Osteocyte (in vitro differentiated cells): ENCODE measurements at places on chromosomes 11 and 22. TPM values are rescaled to one million over a fixed set of nuclear protein-coding genes. Genes with fewer than 3 reads are reported as not detected.

DNA sequence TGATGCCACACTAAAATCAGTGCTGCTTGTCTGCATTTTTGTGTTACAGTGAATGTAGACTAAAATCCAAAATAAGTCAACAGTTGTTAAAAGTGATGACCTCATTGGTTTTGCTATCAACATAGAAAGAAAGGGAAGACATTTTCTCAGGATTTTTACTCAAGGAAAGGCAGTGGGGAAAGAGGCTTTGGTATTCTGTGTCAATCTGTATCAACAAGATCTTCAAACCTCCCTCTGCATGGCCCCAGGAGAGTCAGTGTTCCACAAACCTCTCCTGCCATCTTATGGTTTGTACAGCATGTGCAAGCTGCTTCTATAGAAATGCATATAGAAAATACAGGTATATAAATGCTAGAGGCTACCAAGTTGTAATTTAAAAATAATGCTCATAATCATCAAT is 13.8 kb upstream of the OR51M1 start:
- H3K4me3 ChIP-seq: no peak overlapping the region
- H3K4me1 ChIP-seq: no peaks in the 10 kb centered on the region
- no peaks in the 10 kb centered on the region for H3K36me3 ChIP-seq
- H3K27me3 ChIP-seq: peaks cover 3% of the 10 kb centered on the region
- no peak overlapping the region for H3K27ac ChIP-seq

- H3K27ac ChIP-seq: peak overlapping the region; percentile 62
- no peak for DNase-seq
- H3K36me3 ChIP-seq: peaks cover 11% of the 10 kb centered on the region
- peaks cover 33% of the 10 kb centered on the region for H3K4me1 ChIP-seq
- H3K27me3 ChIP-seq: no peaks in the 10 kb centered on the region
Observed at GRCh38 chr11:86551288-86552092, 120.9 kb downstream of the ME3 start.

- peaks cover 27% of the 10 kb centered on the region for H3K27me3 ChIP-seq
- no peaks in the 10 kb centered on the region for H3K36me3 ChIP-seq
- H3K4me1 ChIP-seq: no peaks in the 10 kb centered on the region
- no peak overlapping the region for H3K4me3 ChIP-seq
Observed at GRCh38 chr11:66443602-66444001, 5.0 kb upstream of the MRPL11 start.

- no peaks in the 10 kb centered on the region for H3K4me1 ChIP-seq
- no peaks in the 10 kb centered on the region for H3K27me3 ChIP-seq
- no peak overlapping the region for H3K4me3 ChIP-seq
- no peak overlapping the region for H3K27ac ChIP-seq
- no peak for DNase-seq
Observed at GRCh38 chr22:44168206-44168605, 12.5 kb upstream of the PARVG start.

DNA sequence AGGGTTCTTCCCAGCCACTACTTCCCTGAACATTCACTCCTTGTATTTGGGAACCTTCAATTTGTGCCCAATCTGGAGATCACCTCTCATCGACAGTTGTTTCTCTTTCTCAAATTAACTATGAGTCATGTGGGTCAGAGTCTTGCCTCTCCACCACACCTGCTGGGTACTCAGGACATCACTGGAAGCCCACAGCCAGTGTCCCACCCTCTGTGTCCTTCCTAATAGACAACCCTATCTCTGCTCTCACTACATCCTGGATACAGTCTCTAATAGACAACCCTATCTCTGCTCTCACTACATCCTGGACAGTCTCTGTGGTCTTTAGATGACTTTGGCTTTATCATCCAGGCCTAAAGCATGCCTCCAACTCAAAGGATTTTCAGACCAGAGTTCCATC is 70.1 kb downstream of the ARL14EP start:
- DNase-seq: no peak
- no peaks in the 10 kb centered on the region for H3K4me1 ChIP-seq
- H3K36me3 ChIP-seq: no peaks in the 10 kb centered on the region
- H3K4me3 ChIP-seq: no peak overlapping the region
- H3K27me3 ChIP-seq: peaks cover 11% of the 10 kb centered on the region

GRCh38 chr11:14021738-14022137 is 59.2 kb downstream of the SPON1 start:
- peaks cover 37% of the 10 kb centered on the region for H3K27me3 ChIP-seq
- no peak for DNase-seq
- no peaks in the 10 kb centered on the region for H3K36me3 ChIP-seq
- H3K4me3 ChIP-seq: no peak overlapping the region
- H3K4me1 ChIP-seq: no peaks in the 10 kb centered on the region

DNA sequence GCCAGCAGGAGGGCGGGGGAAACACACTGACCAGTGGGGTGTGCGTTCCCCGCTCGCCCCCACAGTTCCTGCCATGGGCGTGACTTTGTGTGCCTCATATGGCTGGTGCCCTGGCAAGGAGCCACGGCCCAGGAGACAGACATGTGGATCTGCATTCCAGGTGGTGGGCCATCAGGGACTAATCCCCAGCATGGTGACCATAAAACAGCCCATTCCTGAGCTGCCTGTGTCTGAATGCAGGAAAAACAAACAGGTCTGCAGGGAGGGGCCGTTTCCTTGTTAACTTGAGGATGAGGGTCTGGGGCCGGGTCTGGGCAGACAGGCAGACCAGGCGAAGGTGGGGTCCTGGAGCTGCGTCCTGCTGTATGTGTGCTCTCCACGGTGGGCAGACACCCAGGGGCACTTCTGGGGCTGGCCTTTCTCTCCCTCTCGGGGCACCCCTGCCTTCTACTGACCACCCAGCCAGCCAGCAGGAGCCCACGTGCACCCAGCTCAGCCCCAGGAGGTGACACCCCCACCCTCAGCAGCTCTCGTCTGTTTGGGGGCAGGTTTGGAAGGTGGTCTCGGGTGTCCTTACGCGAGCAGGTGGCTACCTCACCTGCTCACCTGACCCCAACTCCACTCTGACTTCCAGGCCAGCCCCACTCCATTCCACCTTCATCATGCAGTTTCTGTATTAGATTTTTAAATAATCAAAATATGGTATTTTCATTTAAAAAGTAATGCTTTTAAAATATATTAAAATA is 120.3 kb downstream of the KCNQ1OT1 start:
- no peak for DNase-seq
- H3K4me3 ChIP-seq: no peak overlapping the region
- H3K4me1 ChIP-seq: peaks cover 9% of the 10 kb centered on the region
- H3K36me3 ChIP-seq: no peaks in the 10 kb centered on the region

GRCh38 chr22:29073618-29074275 is 912 bp downstream of the KREMEN1 start:
- H3K4me1 ChIP-seq: peaks cover 15% of the 10 kb centered on the region
- peaks cover 16% of the 10 kb centered on the region for H3K27me3 ChIP-seq
- H3K27ac ChIP-seq: no peak overlapping the region
- no peaks in the 10 kb centered on the region for H3K36me3 ChIP-seq
- DNase-seq: peak; percentile 85

The EWSR1 gene
- total RNA-seq: 218 and 228 TPM in 2 replicates

DNA sequence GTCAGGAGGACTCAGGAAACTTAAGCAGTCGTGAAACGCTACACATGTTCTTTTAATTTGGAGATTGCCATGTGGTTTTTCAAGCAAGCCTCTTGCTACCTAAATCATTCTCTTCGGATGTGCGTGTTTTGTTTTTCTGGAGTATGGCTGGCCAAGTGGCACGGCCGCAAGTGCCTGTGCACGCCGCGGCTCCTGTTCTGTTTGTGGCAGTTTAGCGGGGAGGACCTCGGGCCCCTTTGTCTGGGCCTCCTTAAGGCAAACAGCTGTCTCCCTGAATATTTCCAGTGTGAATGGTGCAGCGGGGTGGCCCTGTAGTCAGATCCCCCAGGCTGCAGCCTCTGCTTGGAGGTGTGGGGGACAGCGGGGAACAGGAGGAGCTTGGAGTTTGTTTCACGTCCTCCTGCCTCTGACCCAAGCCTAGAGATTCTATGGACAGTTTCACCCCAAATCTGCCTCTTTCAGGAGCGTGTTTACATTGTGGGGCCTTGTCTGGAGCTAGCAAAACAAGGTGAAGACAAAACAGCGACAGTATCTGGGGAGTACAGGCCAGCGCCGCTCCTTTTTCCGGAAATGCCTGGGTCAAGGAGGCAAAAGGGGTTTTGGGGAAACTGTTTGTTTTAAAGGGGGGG is 1.3 kb downstream of the LRP5 start:
- DNase-seq: no peak
- peak overlapping the region; percentile 94 for H3K27ac ChIP-seq
- peaks cover 61% of the 10 kb centered on the region for H3K4me1 ChIP-seq

DNA sequence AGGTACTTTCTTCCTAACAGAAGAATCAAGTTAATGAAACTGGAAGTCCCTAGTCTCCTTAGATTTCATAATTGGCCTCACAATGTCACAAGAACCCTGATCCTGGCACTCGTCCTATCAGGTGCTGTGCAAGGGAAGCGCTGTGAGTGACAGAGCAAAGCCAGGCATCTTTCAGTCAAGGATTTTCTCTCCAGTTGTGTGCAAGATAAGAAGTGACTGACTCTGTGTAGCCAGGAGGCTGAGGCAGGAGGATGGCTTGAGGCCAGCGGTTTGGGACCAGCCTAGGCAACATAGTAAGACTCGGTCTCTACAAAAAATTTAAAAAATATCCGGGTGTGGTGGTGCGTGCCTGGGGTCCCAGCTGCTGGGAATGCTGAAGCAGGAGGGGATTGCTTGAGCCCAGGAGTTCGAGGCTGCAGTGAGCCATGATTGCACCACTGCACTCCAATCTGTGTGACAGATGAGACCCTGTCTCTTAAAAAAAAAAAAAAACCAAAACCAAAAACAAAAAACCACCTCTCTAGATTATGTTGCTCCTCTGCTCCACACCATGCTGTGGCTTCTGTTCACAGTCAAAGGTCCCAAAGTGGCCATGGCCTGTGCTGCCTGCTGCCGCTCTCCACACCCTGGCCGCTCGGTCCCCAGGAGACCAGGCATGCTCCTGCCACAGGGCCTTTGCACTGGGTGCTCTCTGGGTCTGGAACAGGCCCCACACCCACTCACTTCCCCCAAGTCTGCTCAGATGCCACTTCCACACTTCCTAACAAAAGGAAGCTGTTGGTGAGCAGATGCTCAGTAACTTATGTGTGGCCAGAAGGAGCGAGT is 54.2 kb upstream of the CLDN5 start:
- no peak overlapping the region for H3K4me3 ChIP-seq
- no peaks in the 10 kb centered on the region for H3K36me3 ChIP-seq
- peaks cover 3% of the 10 kb centered on the region for H3K27me3 ChIP-seq
- H3K4me1 ChIP-seq: peaks cover 39% of the 10 kb centered on the region
- H3K27ac ChIP-seq: peak overlapping the region; percentile 81

- H3K4me3 ChIP-seq: no peak overlapping the region
- H3K27ac ChIP-seq: peak overlapping the region; percentile 7
- DNase-seq: no peak
- peaks cover 38% of the 10 kb centered on the region for H3K4me1 ChIP-seq
Observed at GRCh38 chr11:33622186-33622585, 78.4 kb downstream of the C11orf91 start.

- no peak overlapping the region for H3K4me3 ChIP-seq
- H3K27me3 ChIP-seq: no peaks in the 10 kb centered on the region
- no peak overlapping the region for H3K27ac ChIP-seq
- H3K36me3 ChIP-seq: no peaks in the 10 kb centered on the region
- H3K4me1 ChIP-seq: no peaks in the 10 kb centered on the region
- no peak for DNase-seq
Observed at GRCh38 chr22:47395481-47395880, 633.0 kb downstream of the TBC1D22A start.

DNA sequence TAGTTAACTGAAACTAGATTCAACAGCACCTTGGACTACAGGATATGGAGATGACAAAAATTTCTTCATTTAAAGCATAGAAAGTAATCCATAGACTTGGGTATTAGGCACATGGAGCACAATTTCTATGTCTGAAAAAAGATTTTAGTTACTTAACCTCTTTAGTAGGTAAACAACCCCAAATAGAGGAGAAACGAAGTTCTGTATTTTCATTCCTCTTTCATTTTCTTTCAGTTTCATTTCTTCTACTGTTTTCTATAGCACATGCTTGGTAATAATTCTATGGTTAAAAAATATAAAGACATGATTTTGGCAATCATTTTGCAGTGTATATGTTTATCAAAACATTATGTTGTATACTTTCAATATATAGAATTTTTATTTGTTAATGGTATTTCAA is 99.5 kb downstream of the CASP12 start:
- no peaks in the 10 kb centered on the region for H3K36me3 ChIP-seq
- no peak for DNase-seq
- H3K27ac ChIP-seq: no peak overlapping the region
- no peak overlapping the region for H3K4me3 ChIP-seq

DNA sequence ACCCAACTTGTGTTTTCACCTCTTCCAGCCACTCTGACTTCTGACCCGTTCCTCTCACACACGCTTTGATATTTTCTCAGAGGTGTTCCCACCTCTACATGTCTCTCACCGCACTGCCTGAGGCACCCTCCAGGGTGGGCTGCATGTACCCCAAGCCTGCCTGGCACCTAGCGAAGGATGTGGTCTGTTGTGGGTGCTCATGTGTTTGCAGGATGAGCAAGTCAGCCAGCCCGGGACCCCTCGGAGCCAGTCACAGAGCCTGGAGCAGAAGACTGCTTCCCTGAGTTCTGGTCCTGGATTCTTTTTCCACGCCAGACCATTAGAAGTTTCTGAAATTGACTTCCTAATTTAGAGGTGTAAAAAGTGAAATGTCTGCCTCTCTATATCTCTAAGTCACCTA is 3.8 kb downstream of the GTSE1 start:
- no peak overlapping the region for H3K4me3 ChIP-seq
- no peaks in the 10 kb centered on the region for H3K36me3 ChIP-seq
- no peak overlapping the region for H3K27ac ChIP-seq
- no peak for DNase-seq
- H3K4me1 ChIP-seq: peaks cover 47% of the 10 kb centered on the region

The PATE4 gene
- total RNA-seq: not detected in 2 replicates

DNA sequence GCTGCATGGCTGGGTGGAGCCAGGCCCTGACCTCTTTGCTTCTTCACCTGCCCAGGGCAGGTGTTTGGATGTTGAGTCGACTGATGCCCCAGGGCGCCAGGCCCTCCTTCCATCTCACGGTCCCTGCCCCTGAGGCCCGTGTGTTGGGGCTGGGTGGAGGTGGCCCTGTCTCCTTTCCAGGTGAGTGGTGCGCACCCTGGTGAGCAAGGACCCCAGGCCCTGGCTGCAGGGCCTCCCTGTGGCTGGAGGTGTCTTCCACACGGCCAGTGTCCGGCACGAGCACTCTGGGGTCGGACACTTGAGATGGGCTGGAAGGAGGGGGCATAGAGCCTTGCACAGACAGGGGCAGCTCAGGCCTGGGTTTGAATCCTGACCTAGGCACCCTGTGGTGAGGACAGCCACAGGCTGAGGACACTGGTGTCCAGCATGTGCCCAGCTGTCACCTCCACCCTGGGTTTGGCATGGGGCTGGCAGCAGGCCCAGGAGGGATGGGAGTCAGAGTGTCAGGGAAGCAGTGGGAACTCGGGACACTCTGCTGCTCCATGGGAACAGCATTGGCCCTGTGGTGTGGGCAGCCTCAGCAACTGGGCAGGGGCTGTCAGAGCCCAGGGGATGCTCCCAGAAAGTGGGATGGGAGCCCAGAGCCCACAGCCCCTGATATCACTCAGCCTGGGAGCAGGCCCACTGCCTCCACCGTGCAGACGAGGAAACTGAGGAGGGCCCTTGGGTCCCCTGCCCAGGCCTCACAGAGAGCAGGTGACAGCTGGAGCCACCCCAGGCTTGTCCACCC is 37.1 kb upstream of the CCDC188 start:
- H3K4me3 ChIP-seq: no peak overlapping the region
- no peak for DNase-seq
- no peak overlapping the region for H3K27ac ChIP-seq
- H3K36me3 ChIP-seq: no peaks in the 10 kb centered on the region

The FLRT1 gene
- 0.54 and 0.65 TPM in 2 replicates for total RNA-seq
